ENCODE measurements at places on chromosomes 2 and 18.

DNA sequence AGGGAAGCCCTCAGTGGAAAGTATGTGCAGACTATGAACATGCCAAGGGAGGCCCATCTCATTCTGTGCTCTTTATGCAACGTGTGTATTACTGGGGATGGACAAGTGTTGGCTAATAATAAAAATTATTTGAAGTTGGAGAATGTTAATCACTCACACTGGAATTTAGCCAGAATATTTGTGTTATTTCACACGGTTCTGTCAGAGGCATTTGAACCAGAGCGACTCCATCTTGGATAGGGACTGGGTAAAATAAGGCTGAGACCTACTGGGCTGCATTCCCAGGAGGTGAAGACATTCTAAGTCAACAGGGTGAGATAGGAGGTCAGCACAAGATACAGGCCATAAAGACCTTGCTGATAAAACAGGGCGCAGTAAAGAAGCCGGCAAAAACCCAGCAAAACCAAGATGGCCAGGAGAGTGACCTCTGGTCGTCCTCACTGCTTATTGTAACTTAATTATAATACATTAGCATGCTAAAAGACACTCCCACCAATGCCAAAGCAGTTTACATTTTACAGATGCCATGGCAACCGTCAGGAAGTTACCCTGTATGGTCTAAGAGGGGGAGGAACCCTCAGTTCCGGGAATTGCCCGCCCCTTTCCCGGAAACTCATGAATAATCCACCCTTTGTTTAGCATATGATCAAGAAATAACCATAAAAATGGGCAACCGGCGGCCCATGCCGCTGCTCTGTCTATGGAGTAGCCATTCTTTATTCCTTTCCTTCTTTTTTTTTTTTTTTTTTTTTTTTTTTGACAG, 2.6 kb upstream of the FZD5 start:
- no peak for DNase-seq

GRCh38 chr2:30208453-30208852, 22.9 kb upstream of the LBH start:
- DNase-seq, result no peak

DNA sequence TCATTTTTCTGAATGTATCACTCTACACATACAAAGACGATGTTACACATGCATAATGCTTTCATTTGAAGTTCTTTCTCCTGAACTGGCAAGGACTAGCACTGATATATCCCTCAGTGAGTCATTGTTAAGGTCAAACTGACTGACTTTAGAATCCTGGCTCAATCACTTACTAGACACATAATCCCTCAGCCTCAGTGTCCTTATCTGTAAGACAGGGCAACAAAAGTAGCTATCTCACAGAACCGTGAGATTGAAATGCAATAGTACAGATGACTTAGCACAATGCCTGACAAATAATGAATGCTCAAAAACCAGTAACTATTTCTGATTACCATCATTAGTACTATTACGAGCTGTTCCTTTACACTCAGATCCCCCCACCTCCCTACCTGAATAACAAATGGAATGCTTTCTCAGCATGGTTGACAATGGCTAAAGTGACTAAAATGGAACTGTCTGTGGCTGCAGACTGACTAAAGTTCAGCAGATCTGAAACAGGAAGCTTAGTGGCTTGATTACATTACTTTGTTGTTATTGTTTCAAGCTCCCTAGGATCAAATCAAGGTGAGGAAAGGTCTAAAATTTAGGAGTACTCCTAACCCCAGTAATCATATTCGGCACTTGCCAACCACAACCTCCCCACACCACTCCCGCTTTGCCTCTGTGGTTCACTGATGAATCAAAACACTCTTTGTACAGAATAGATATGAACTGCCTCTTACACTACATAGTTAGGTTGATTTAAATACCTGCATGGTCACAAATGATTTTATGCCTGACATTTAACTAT, 35.8 kb upstream of the CACNB4 start:
- DNase-seq, result no peak

DNA sequence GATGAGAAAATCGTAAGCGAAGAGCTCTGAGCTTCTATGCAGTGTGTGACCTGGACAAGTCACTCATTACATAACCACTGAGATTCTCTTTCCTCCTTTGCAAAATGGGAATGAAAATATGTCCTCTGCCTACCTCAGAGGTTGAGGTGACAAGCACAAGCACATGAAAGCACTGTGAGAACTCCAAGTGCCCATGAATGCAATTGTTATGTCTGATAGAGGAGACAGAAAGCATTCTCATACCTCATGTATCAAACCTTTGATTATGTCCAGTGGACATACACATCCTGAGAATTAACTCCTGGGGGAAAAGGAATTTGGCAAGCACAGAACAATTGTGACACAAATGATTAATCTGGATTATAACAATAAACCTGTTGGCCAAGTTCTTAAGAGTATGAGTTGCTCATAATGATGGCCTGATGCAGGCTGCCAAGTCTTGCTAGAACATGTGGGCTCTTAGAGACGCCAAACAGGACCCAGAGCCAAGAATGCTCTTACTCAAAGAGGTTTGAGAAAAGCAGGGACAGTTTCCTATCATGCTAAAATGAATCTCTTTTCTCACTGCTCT, 8.5 kb upstream of the RMDN2 start:
- DNase-seq, result no peak

DNA sequence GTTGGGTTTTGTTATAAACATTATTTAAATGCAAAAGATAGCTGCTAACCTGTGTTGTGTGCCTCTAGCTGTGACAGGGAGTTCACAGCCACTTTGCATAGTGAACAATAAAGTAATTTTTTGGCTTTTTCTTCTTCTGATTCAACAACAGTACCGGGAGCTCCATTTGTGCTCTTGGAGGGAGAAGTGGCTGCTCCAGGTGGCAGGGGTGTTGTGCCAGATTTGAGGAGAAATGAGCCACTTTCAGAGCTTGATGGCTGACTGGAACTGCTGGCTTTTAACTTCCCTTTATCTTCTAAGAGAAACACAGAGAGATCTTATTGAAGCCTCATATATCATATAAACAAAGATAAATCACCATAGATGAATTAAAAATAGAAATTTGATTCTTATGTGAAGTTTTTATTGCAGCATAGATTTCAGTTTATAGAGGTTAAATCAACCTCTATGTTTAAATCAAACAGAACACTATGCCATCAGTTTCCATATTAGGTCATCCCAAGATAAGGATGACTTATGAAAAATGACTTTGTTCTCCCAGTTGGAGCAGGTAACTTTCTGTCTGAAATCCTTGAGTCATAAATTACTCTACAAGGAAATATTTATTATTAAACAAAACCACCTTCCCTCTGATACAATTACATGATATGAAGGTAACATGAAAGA, 182.0 kb upstream of the SESTD1 start:
- no peak for DNase-seq

- DNase-seq, result no peak
Observed at GRCh38 chr18:34709104-34709503, 994 bp upstream of the DTNA start.

DNA sequence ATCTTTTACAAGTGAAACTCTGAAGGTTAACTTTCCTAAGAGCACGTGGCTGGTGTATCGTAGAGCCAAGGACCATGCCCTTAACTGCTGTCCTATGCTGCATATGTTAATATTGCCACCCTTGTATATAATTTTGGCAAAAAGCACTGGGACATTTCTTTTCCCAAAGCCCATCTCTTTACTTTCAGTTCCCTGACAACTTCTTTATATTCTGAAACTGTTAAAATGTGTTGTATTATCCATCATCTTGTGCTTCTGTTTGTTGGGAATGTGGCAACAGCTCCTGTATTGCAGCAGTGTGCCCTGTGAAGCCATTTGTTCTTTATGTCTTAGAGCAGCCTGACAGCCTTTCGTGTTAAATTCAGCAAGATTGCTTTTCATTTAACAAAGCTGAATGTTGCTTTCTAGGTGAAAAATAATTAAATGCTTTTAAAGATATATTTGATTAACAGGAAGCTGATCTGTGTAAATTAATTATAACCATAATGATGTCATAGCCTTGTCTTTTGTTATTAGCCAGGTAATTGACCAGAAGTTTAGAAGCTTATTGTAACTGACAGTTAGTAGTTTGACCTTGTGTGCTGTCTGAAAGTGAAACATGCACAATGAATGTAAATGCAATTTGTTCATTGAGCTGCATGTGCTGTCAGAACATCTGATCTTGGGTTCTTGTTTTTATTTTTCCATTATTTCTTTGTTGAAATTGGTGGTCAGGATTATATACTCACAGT, 9.7 kb downstream of the RHBDD1 start:
- no peak for DNase-seq

DNA sequence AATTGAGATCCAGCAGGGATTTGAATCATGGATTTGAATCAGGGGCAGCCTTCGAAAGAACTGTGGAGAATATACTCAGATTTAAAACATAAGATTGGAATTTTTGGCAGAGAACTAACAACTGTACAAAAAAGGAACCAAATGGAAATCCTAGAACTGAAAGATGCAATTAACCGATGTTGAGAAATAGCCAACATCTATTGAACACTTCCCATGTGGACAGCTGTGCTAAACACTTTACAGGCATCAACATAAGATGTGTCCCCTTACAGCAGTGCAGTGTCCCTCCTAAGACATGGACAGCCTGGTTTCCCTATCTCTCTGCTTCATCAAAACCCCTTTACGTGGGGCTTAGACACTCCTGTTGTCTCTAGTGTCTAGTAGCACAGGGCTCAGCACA, 3.7 kb upstream of the IL1RN start:
- DNase-seq, result no peak

DNA sequence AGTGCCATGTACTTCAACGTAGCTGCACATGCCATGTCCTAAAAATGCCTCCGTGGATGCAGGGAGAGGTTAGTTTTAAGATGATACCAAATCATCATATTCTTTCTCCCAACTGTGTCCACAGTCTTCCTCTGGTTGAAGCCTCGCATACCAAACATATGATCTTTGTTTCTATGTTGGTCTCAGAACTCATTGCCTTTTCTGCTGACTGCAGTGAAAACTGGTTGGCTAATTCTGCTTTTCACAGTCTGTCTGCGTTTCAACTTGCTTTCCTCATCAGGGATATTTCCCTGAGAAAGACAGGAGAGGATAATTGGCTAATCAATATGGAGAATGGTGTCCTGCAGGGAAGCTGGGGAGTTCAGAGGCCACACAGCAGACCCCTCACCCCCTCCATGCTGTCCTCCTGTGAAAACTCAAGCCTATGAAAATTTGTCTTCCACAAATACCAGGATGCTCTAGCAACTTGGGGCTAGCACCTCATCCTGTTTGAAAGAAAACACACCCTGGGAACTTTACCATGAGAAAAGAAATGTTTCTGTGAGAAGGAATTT, 192.2 kb upstream of the PXDN start:
- DNase-seq, result no peak

- no peak for DNase-seq
Observed at GRCh38 chr2:119897736-119898395, 115.0 kb upstream of the EPB41L5 start.

DNA sequence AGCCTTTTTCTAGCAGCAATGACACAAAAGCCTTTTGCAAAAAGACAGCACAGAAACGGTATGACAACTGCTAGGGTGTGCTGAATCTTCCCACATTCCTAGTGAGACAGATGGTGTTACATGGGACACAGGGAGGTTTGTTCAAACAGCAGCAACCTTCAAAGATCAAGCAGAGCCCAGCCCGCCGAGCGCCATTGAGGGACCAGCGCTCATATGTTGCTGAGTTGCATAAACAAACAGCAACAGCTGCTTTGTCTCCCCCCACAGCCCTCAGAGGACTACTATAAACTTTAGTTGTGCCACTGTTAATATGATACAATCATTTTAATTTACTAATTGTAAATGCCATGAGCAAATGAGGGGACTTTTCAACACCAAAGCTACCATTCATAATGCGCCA, 117.7 kb downstream of the ZEB2 start:
- no peak for DNase-seq

GRCh38 chr2:55135491-55135890, 85.2 kb upstream of the RTN4 start:
- DNase-seq, result no peak

GRCh38 chr2:81894451-81894990, 1590.0 kb upstream of the LRRTM1 start:
- DNase-seq, result no peak

GRCh38 chr2:52933878-52934277, 833.7 kb upstream of the CHAC2 start:
- no peak for DNase-seq

GRCh38 chr2:179263015-179263414, 1.6 kb downstream of the SESTD1 start:
- DNase-seq, result no peak

Data from stimulated activated CD4-positive, alpha-beta T cell treated with anti-CD3 and anti-CD28 coated beads, Interleukin-12 subunit alpha, Interleukin-12 subunit beta, amount 100 ng/mL, for 24 hours (primary cell).